ENCODE measurements at places on chromosomes 1 and 21. TPM values are rescaled to one million over a fixed set of nuclear protein-coding genes. Genes with fewer than 3 reads are reported as not detected.

Gene LDLRAD2
- polyA plus RNA-seq = 0.72 TPM

DNA sequence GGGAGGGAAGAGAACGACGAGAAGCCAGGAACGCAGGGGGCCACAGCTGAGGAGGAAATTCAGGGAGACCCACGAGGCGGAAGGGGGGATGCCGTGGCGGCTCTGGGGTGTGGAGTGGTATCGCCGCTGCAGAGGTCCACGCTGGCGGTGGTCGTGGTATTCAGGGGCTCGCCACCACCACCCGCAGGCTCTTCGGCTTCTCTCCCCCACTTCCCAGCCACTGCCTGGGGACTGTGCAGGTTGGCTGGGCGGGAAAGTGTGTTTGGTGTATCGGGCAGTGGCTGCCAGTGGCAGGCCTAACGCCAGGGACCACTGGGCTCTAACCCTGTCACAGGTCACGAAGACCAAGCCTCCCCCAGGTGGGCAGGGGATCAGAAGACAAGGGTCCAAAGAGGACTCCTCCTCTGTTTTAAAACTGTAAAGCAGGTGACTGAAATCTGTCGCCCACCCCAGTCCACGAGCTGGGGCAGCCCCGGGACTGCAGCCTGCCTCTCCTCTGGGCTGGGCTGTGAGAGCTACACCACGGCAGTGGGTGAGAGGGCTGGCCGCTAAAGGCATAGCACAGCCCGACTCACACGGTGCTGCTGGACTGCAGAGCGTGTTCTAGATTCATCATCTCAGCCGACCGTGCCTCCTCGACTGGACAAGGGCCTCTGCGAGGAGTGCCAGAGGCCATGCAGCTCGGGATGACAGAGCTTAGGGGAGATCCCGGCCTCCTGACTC lies 30.9 kb downstream of the SLC66A1 start:
- no peak for DNase-seq

- DNase-seq = no peak
Measured at GRCh38 chr1:43256675-43257570, 12.9 kb upstream of the TMEM125 start.

DNA sequence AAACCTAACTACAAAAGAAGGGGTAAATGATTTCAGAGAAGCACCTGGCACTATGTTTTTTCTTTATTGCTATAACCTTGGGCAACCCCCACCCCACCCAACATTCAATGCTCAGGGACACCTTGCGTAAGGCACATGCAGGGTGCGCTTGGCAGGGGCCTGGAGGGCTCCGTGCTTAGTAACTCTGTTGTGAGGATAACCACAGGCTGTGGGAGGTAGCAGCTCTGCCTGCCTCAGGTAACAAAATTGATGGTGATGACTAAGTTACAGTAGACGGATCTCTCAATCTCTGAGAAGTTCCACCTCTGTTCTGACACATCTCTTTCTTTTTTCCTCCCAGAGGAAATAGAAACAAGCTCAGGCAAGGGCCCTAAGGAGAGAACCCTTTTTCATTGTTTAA lies 8.7 kb upstream of the CCN1 start:
- DNase-seq = no peak
